Activated T-helper 1 cell treated with Interleukin-2 at 50 U/mL for 16 hours (primary cell): ENCODE measurements at places on chromosomes 16 and 17.
A peak's percentile ranks its signal among the peaks of the same experiment; 100 is the strongest.

DNA sequence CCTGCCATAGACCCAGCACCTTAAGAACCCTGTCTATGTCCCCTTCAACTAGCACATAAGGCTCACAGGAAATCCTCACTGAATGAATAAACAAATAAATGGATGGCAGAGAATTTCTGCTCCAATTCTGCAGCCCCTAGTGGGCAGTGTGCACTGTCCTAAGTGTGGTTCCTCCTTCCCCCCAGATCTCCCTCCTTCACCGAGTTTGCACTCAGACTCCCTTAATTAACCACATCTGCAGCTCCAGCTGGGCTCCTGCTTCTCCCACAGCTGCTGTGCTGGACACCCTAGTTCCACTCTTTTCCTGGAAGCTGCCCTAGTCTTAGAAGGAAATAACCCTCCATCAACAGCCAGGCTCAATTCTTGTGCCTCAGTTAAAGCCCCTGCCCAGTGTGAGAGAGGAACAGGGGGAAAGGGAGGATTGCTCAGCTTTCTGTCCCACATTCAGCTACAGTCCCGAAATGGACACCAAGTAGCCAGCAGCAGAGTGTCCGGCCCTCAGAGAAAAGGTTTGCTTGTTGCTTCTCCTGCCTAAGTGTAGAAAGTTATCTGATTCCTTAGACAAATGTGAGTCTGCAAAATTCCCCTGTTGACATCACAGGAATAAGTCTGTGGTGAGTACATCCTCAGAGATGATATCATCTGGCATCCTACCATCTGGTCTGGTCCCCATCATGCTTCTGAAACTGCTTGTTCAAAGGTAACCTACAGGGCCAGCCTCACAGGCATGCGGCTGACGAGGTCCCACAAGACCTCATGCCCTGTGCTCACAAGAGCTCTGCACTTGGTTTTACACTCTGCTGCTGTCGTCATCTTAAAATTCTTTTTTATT lies 12.3 kb downstream of the LRRC3C start:
- DNase-seq, result no peak

DNA sequence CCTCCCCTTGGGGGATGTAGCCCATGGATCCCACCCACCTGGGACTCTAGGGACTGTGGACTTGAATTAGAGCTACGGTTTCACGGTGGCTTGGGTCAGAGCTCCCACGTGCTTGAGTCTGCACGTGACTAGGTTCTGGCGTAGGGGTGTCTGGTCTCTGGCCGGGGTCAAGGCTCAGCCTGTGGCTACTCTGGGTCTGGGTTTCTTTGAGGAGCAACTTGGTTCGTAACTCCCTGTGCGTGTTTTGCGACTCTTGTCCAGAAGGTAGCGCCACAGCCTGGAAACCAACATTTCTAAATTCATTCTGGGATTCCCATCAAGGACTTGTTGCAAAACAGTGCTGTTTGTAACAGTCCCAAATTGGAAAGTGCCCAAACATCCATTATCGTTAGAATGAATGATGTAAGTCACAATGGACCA lies 470 bp upstream of the GGT6 start:
- DNase-seq, result no peak

GRCh38 chr17:76458580-76459490 lies 5.9 kb upstream of the UBE2O start:
- DNase-seq, result no peak

GRCh38 chr17:79049821-79050220 lies 24.8 kb upstream of the ENGASE start:
- no peak for DNase-seq

- DNase-seq, result no peak
Measured at GRCh38 chr16:19963301-19963700, 78.7 kb upstream of the GPRC5B start.

GRCh38 chr16:48542966-48543365 lies 67.0 kb downstream of the N4BP1 start:
- no peak for DNase-seq

DNA sequence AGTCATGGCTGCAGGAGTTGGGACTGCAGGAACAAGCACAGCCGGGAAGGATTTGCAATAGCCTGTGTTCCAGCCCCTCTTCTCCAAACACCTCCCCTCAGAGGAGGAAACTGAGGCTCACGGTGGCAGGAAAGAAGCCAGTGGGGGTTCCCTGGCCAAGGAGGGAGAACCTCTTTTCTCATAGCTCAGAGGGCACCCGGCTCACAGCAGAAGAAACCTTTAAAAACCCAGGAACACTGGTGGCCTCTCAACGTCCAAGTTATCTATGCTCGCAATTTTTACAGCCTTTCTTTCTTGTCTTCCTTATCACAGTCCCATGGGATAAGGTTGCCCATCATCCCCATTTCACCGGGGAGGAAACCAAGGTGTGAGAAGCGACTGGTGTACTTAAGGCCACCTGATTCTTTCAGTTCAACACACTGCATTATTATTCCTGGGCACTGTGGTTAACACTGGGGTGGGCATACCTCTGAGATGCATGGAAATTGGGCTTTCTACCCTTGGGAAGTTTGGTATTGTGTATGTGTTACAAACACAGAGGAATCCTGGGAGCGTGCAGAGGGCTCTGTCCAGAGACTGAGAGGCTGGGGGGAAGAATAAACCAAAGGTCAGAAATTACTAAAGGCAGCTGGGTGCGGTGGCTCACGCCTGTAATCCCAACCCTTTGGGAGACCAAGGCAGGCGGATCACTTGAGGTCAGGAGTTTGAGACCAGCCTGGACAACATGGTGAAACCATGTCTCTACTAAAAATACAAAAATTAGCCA lies 791 bp upstream of the ZNF629 start:
- no peak for DNase-seq

DNA sequence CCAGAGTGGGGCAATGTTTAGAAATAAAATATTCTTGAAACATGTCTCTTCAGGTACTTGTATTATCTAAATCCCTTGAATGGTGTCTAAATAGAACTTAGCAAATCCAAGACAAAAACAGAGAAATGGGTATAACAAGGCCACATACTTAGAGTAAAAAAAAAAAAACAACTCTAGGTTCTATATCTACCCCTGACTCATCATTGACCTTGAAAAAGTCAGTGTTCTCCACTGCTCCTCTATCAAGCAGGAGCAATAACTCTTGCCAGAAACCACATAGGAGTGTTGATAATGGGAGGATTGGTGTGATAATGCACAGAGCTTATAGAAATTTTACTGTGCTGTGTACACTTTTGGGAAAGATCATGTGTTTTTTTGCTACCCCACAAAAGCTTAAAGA lies 296.6 kb upstream of the PMFBP1 start:
- DNase-seq, result no peak

DNA sequence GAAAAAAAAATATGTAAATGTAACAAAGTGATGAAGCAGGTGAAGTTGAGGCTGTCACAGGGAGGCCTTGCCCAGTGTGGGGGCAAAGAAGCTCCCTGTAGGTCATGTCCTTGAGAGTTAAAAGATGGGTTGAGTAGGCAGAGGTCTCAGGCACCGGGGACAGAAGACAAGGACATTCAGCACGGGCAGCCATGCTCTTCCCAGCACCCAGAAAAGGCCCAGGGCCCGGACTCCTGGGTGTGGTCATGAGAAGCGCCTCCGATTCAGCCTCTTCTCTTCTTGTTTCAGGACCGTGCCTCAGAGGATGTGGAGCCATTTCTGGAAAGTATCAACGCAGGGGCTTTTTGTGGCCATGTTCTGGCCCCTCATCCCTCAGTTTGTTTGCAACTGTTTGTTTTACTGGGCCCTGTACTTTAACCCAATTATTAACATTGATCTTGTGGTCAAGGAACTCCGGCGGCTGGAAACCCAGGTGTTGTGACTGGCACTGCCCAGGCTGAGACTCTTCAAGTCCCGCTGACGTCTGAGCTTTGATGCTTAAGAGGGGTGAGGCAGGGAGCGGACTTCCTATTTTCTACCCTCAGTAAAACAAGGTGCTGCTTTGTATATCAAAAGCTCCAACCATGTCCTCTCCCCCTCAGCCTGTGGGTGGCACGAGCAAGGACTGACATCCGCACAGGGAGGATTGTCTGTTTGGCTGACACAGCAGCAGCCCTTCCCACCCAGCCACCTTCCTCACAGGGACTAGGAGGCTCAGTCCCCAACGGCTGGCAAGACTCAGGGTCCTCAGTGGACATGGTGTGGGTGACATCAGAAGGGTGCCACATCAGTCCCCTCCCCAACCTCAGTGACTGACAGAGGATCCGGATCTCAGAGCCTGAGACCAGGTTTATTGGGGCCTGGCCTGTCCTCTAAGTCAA lies 26.5 kb downstream of the PLA2G10 start:
- DNase-seq, result no peak

- no peak for DNase-seq
Measured at GRCh38 chr17:75943491-75943890, 2.6 kb upstream of the FBF1 start.

- no peak for DNase-seq
Measured at GRCh38 chr17:51650202-51650601, 389.9 kb downstream of the UTP18 start.

GRCh38 chr16:72835086-72835485 lies 212.8 kb downstream of the ZFHX3 start:
- no peak for DNase-seq

- DNase-seq, result no peak
Measured at GRCh38 chr16:78679546-78679945, 580.1 kb downstream of the WWOX start.

DNA sequence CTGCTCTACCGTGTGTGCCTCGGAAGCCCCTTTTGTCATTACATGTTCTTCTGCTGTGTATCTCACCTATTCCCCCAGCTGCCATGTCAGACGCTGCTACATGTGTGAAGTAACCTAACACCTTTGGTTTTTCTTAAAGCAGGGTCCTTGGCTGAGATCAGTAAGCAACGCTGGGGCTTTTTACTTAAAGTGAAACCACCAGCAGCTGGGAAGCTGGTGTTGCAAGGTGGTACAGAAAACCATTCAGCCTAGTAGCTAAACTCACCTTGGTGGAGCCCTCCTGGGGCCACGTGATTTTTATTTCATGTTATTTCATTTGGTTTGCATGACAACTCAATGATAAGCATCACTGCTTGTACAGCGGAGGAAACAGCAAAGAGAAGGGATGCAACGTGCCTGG lies 62.6 kb downstream of the PLCG2 start:
- no peak for DNase-seq

DNA sequence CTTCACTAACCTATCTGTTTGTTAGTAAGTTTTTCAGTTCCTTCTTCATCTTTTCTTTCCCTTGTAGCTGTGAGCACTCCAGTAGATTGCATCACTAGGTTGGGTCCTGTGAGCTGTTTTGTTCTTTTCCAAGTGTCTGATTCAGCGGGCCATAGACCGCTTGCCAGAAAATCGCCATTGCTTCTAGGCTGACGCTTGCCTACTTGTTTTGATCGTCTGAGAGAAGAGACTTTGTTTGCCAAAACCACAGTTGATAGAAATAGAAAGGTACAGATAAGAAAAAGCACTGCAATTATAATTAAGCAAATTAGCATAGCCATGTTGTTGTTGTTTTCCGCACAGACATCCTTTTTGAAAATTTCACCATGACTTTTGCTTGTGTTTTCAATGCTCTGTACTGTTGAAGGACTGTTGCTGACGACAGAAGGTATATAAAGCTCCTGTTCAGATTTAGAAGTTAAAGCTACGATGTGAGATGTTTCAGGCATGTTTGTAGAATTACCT lies 3.1 kb downstream of the EVI2A start:
- DNase-seq, result peak; percentile 35

DNA sequence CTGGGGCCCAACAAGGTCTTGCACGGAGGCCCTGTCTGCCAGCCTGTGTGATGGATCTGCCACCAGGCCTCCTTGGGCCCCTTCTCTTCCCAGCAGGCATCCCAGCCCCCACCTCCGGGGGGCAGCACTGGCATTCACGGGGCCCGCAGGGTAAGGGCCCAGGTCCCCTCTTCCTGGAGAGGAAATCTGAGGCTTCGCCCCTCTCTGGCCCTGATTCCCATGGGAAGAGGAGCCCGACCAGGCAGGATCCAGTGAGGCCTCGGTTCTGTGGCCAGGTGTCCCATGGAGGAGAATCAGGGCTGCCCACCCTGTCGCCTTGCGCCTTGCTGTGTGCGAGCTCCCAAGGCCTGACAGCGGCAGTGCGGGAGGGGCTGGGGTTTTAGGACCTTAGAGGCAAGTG lies 48.4 kb downstream of the PDPK1 start:
- no peak for DNase-seq

- DNase-seq, result no peak
Measured at GRCh38 chr17:34257299-34257985, 2.4 kb downstream of the CCL2 start.

- DNase-seq, result no peak
Measured at GRCh38 chr17:35825206-35825605, 15.9 kb downstream of the TAF15 start.

- DNase-seq, result no peak
Measured at GRCh38 chr17:78238823-78239488, 7.5 kb downstream of the TMEM235 start.

- DNase-seq, result no peak
Measured at GRCh38 chr16:8686031-8686621, 11.7 kb downstream of the ABAT start.

- no peak for DNase-seq
Measured at GRCh38 chr16:13936596-13937081, 16.7 kb downstream of the ERCC4 start.

DNA sequence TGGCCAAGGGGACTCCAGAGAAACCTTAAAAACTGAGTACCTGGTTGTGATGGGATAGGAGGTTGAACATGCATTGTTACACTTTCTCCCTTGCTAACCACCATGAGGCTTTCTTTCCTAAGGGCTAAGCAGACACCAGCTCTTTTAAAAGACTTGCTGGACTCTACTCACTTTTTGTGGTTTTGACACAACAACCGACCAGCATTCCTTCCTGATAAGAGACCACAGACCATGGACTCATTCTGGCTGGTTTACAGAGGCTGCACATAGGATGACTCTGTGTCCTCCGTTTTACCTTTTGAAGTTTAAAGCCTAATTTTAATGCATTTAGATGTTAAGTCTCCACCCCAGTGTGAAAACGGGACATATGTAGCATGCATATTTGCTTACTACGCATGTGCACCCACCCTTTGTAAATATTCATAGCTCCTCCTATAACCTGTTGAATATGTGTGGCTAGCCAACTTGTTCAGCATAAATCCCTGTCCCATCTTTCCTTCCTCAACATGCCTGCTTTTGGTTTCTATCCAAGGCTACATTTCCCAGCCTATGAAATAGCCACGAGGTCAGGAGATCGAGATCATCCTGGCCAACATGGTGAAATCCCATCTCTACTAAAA lies 475.9 kb downstream of the GRIN2A start:
- DNase-seq, result no peak

GRCh38 chr16:75621170-75621477 lies 2.0 kb downstream of the ADAT1 start:
- DNase-seq, result no peak

- no peak for DNase-seq
Measured at GRCh38 chr16:55559233-55559632, 7.3 kb upstream of the CAPNS2 start.

- DNase-seq, result no peak
Measured at GRCh38 chr16:4954714-4955113, 3.4 kb upstream of the SEC14L5 start.

GRCh38 chr17:27530764-27531391 lies 74.6 kb downstream of the KSR1 start:
- no peak for DNase-seq

GRCh38 chr17:73639932-73640331 lies 4.3 kb downstream of the SDK2 start:
- DNase-seq, result no peak

GRCh38 chr16:77617996-77618395 lies 104.3 kb upstream of the NUDT7 start:
- no peak for DNase-seq
